SW480 (cell line): ENCODE measurements at places on chromosomes 5 and 9.

GRCh38 chr5:136768457-136768856 lies 403.1 kb upstream of the TRPC7 start:
- DNase-seq = no peak

DNA sequence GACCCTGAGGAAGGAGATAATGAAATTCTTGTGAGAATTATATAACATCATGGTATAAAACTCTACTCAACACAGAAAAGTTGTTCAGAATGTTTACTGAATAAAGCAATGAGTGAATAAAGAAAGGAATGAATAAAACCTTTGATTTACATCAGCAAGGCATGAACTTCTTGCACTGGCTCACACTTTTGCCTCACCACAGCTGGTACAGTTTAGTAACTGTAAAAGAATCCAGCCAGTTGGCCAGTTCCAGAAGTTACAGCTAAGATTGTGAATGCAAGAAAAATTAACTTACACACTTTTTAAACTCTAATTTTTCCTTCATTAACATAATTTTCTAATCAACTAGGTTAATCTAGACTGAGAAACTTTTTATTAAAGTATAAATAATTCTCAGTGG lies 490.9 kb downstream of the NFIB start:
- no peak for DNase-seq

GRCh38 chr5:144484124-144484897 lies 313.6 kb downstream of the KCTD16 start:
- DNase-seq = no peak

- no peak for DNase-seq
Observed at GRCh38 chr9:136418182-136419091, 8.0 kb downstream of the PMPCA start.

DNA sequence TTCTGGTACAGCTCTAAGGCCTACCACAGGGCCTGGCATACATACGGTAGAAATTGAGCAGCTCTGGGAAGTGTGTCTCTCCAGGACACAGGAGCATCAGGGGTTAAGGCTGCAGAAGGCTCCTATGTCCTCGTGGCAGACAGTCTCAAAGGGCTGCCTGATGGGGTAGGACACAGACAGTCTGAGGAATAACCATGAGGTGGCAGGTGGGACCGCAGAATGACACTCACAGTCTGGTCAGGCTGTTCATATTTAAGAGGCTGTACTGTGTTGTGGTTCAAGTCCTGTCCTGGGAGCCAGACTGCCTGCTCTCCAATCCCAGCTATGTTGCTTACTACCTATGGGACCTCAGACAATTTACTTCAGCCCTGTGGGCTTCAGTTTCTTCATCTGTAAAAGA lies 217.1 kb downstream of the TRIM32 start:
- no peak for DNase-seq

DNA sequence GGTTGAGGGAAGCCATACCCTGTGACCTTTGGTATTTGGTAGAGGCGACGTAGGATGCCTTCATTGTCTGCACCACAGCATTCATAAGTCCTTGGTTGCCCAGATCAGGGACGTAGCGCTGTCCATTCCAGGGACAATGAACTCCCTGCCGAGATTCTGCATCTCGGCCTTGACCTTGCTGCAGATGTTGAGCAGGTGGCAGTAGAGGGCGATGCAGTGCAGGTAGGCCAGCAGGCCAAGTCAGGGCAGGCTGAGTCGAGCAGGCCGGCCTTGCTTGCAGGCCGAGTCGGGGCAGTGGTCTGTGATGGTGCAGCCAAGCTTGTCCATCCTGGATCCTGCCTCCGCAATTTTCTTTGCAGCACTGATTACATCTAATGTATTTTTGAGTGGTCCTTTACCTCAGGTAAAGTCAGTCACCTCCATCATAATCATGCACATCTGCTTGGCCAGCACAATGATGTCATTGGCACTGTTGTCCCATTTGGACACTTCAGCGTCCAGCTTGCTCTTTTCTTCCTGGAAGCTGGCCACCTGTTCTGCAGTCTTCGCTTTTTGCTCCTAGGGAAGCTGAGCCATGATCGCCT lies 93.4 kb upstream of the CCDC112 start:
- no peak for DNase-seq

- no peak for DNase-seq
Observed at GRCh38 chr5:28548856-28549255, 1510.5 kb upstream of the CDH9 start.

DNA sequence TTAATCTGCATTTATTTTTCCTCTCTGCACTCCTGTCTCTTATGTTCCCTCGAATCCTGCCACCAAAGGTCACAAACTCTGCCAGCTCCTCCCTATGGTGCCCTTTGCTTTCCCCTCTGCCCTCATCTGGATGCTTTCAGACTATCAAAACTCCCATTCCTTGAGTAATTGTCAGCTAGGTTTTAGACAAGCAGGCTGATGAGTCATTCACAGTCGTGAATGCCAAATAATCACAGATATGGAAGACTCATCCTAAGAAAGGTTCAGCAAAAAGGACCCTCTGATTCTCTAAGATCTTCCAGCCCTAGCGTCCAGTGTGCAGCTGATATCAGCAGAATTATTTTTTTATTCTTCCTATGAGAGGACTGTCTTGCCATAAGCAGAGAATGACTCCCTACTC lies 104.5 kb upstream of the NUDT12 start:
- DNase-seq = no peak

DNA sequence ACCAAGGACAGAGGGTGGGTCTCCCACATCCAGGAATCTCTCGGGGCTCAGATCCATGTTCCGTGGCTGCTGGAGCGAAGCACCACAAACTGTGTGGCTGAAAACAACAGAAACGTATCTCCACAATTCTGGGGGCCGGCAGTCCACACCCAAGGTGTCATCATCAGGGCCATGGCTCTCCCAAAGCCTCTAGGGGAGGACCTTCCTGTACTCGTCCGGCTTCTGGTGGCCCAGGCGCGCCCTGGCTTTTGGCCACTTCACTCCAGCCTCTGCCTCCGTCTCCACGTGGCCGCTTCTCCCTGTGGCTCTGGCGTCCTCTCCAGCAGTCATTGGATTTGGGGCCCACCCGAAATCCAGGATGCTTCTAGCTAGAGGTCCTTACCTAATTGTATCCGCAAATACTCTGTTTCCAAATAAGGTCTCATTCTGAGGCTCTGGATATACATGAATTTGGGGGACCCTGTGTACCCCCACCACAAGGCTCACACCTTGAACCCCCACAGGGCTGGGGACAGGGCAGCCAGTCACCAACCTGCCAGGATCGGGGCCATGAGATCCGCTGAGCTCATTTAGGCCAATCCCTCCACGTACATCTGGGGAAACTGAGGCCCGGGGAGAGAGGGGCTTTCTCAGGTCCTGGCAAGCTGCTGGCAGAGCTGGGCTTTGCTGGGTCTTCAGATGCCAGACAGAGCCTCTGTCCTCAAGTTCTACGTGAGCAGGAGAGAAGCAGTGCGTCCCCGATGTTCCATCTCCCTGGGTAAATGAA lies 158.2 kb downstream of the OLFM1 start:
- DNase-seq = no peak

- no peak for DNase-seq
Observed at GRCh38 chr9:115385383-115386122, 267.6 kb upstream of the TNC start.

GRCh38 chr9:131986089-131986488 lies 93.6 kb downstream of the MED27 start:
- no peak for DNase-seq

- no peak for DNase-seq
Observed at GRCh38 chr5:174573221-174573994, 151.0 kb upstream of the MSX2 start.

- DNase-seq = peak; percentile 54
Observed at GRCh38 chr9:128104171-128104618, 23.3 kb downstream of the PTGES2 start.

GRCh38 chr5:109496112-109496511 lies 86.3 kb upstream of the PJA2 start:
- no peak for DNase-seq

GRCh38 chr5:157263496-157264090 lies 2.3 kb upstream of the CYFIP2 start:
- DNase-seq = no peak

- no peak for DNase-seq
Observed at GRCh38 chr5:163993126-163993525, 487.7 kb downstream of the MAT2B start.

DNA sequence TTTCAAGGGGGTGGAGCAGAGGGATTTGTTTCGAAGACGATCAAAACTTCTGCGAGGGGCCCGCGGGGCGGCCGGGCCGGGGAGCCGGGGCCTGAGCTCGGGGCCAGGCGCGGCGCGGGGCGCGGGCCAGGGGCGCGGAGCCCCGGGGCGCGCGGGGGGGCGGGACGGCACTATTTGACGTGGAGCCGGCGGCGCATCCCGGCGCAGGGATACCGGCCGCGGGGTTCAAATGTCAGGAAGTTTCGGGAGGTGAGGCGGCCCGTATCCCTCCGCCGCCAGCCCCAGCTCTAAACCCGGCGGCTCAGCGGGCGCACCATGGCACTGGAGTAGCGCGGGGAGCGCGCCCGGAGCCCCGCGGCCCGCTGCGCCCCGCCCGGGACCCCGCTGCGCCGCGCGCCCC lies at the start of gene LMX1B:
TSS of gene LMX1B (plus strand) at position 278 of the 400 bp plus-strand sequence. CDS start 522 bp downstream, outside the sequence.
- DNase-seq = peak; percentile 76
